ENCODE measurements at places on chromosomes 2 and 18. TPM values are rescaled to one million over a fixed set of nuclear protein-coding genes. Genes with fewer than 3 reads are reported as not detected.

- no peak for DNase-seq
- peaks cover 5% of the 10 kb centered on the region for H3K4me1 ChIP-seq
Measured at GRCh38 chr2:45681675-45682074, 30.2 kb downstream of the PRKCE start.

ADRA2B gene
- total RNA-seq, result 34.0 TPM

AAK1 gene
- 95.6 TPM for total RNA-seq

AGXT gene
- not detected for total RNA-seq

Measured in aorta (tissue), 5 donors.